A549 treated with CpdA at 1 μM for 4 hours (cell line): ENCODE measurements at places on chromosomes 6 and 20. TPM values are rescaled to one million over a fixed set of nuclear protein-coding genes. Genes with fewer than 3 reads are reported as not detected.

Gene TSHZ2
- total RNA-seq: not detected in 5 replicates

Gene FOXF2
- total RNA-seq: 17.7 to 24.2 TPM (median 23.0 TPM) in 5 replicates

Gene FOXS1
- total RNA-seq: 0.62 to 1.8 TPM (median 1.2 TPM) in 5 replicates

Gene OTOR
- not detected in 5 replicates for total RNA-seq

Gene TMEM200A
- total RNA-seq: 0.03 to 0.07 TPM (median 0.07 TPM) in 4 of 5 replicates, not detected in the other

Gene EPB41L1
- total RNA-seq: 52.6 to 63.3 TPM (median 62.2 TPM) in 5 replicates

Gene SRC
- 157 to 196 TPM (median 195 TPM) in 5 replicates for total RNA-seq

Gene ZKSCAN3
- 1.7 to 2.1 TPM (median 2.0 TPM) in 5 replicates for total RNA-seq

Gene DLK2
- 2.7 to 7.1 TPM (median 5.8 TPM) in 5 replicates for total RNA-seq

Gene LAMA2
- total RNA-seq: 0.19 to 0.60 TPM (median 0.38 TPM) in 5 replicates

Gene GPR6
- total RNA-seq: not detected in 5 replicates

Gene DZANK1
- total RNA-seq: 2.9 to 3.2 TPM (median 3.1 TPM) in 5 replicates

Gene ADGRB3
- not detected in 5 replicates for total RNA-seq

Gene FAM209A
- total RNA-seq: 0.17 to 0.59 TPM (median 0.40 TPM) in 3 of 5 replicates, not detected in the others

Gene RUNX2
- total RNA-seq: 0.81 to 1.2 TPM (median 1.0 TPM) in 5 replicates

Gene PRDM1
- 3.1 to 4.5 TPM (median 4.2 TPM) in 5 replicates for total RNA-seq

Gene WRNIP1
- total RNA-seq: 36.5 to 43.9 TPM (median 42.7 TPM) in 5 replicates
